Dermis blood vessel endothelial cell (primary cell): ENCODE measurements at places on chromosomes 11 and 22. TPM values are rescaled to one million over a fixed set of nuclear protein-coding genes. Genes with fewer than 3 reads are reported as not detected.

ANGPTL5 gene
- 0.09 TPM in 1 of 2 replicates, not detected in the other for total RNA-seq

CHID1 gene
- 38.1 and 56.4 TPM in 2 replicates for total RNA-seq

CECR2 gene
- 0.05 and 0.17 TPM in 2 replicates for total RNA-seq

NOX4 gene
- total RNA-seq: 30.6 and 59.8 TPM in 2 replicates

SF3A1 gene
- total RNA-seq: 17.5 and 34.9 TPM in 2 replicates

DBX1 gene
- total RNA-seq: not detected in 2 replicates

VPREB1 gene
- total RNA-seq: not detected in 2 replicates

OR5B21 gene
- total RNA-seq: not detected in 2 replicates

BRSK2 gene
- total RNA-seq: 0.23 and 0.51 TPM in 2 replicates

FTH1 gene
- 742 and 1,944 TPM in 2 replicates for total RNA-seq

EIF1AD gene
- 32.2 and 35.8 TPM in 2 replicates for total RNA-seq

C22orf23 gene
- total RNA-seq: 0.05 TPM in 1 of 2 replicates, not detected in the other

SCGB1D2 gene
- not detected in 2 replicates for total RNA-seq

MPPED2 gene
- total RNA-seq: 0.09 and 0.85 TPM in 2 replicates

MMP11 gene
- 4.4 and 7.3 TPM in 2 replicates for total RNA-seq

TBX10 gene
- total RNA-seq: not detected in 2 replicates

MS4A4A gene
- total RNA-seq: not detected in 2 replicates

MMP7 gene
- 3.7 and 9.2 TPM in 2 replicates for total RNA-seq

MFNG gene
- 163 and 228 TPM in 2 replicates for total RNA-seq

IRAG1 gene
- total RNA-seq: 0.51 and 0.79 TPM in 2 replicates
